ENCODE measurements at places on chromosomes 1 and 21. TPM values are rescaled to one million over a fixed set of nuclear protein-coding genes. Genes with fewer than 3 reads are reported as not detected.

DNA sequence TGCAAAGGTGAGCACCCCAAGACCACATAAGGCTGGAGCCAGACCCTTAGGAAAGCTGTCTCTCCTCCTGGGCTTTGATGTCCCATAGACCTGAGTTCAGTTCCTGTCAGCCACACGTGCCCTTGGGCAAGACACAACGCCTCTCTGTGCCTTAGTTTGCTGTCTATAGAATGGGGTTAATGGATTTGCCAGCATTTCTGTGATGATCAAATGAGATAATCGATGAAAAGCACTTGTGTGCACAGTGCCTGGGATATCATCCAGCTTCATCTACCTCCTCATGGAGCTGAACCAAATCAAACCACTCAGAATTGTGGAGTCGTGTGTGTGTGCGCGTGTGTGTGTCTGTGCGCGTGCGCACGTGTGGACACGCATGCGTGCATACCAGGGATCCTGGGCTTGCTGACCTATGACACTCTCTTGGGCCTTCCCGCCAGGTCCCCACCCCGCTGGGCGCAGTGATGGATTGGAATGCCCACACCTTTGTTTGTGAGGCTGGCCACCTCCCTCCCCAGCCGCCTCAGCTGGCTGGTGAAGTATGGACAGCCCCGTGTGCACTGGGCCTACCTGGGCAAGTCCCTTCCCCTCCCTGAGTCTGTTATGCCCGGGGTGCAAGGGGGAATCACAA, 5.2 kb downstream of the TTC22 start:
- no peak for DNase-seq
- no peak overlapping the region for H3K27ac ChIP-seq
- H3K36me3 ChIP-seq, result no peaks in the 10 kb centered on the region
- no peaks in the 10 kb centered on the region for H3K27me3 ChIP-seq
- H3K4me1 ChIP-seq, result no peaks in the 10 kb centered on the region

DNA sequence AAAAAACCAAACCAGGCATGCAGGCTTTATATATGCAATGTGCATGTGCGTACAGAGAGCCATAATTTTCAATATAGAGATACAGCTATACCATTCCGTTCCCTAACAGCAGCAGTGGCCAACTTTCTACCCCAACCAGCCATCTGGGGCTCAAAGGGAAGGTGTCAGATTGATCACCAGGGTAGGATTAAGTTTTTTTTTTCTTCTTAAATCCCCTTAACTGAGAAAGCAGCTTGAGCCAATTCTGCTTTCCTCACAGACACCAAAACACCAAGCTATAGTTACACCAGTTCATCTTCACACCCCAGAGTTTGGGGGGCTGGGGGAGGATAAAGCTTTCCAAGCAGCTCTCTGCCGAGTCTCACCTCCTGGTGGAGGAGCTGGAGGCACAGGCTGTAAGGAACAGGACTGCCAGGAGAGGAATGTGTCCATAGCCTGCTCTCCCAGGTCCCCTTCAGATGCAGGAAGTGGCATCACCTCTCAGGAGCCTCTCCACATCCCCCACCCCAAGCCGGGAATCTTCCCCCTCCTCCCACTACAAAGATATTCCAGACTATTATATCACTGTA, 87.9 kb downstream of the SSBP3 start:
- H3K27ac ChIP-seq, result no peak overlapping the region
- no peaks in the 10 kb centered on the region for H3K4me1 ChIP-seq
- DNase-seq, result no peak
- H3K27me3 ChIP-seq, result no peaks in the 10 kb centered on the region

DNA sequence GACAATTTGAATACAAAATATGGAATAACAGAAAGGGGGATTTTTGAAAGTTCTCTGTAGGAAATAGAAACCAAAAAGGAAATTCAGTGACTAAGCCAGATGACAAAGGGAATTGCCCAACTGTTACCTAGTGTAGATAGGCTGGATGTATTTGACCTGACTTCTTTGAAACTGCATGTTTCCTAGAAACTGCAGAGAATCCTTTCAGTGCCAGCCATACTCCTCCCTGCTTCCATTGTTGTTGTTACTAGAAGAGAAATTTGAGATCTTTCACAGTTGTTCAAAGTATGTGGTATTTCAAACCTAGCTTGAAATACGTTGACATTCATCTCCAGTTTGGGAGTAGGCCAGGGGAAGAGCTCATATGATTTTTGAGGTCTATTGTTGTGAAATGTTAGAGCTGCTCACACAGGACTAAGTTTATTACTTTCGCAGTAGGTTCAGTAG, 1.8 kb upstream of the GBP5 start:
- H3K27me3 ChIP-seq, result no peaks in the 10 kb centered on the region
- no peaks in the 10 kb centered on the region for H3K36me3 ChIP-seq
- no peak for DNase-seq
- no peak overlapping the region for H3K4me3 ChIP-seq
- no peak overlapping the region for H3K27ac ChIP-seq

- H3K4me3 ChIP-seq, result no peak overlapping the region
- H3K36me3 ChIP-seq, result no peaks in the 10 kb centered on the region
- peak; percentile 45 for DNase-seq
Measured at GRCh38 chr1:15173863-15174614, 20.5 kb downstream of the TMEM51 start.

GRIK3 gene
- not detected for total RNA-seq

PTBP2 gene
- total RNA-seq, result 127 TPM

FAM177B gene
- total RNA-seq, result not detected

Measured in SJCRH30 (cell line).